Stimulated activated CD8-positive, alpha-beta memory T cell treated with anti-CD3 and anti-CD28 coated beads, Interleukin-7, amount 100 ng/mL, for 1 hour (primary cell): ENCODE measurements at places on chromosomes 1 and 21.

DNA sequence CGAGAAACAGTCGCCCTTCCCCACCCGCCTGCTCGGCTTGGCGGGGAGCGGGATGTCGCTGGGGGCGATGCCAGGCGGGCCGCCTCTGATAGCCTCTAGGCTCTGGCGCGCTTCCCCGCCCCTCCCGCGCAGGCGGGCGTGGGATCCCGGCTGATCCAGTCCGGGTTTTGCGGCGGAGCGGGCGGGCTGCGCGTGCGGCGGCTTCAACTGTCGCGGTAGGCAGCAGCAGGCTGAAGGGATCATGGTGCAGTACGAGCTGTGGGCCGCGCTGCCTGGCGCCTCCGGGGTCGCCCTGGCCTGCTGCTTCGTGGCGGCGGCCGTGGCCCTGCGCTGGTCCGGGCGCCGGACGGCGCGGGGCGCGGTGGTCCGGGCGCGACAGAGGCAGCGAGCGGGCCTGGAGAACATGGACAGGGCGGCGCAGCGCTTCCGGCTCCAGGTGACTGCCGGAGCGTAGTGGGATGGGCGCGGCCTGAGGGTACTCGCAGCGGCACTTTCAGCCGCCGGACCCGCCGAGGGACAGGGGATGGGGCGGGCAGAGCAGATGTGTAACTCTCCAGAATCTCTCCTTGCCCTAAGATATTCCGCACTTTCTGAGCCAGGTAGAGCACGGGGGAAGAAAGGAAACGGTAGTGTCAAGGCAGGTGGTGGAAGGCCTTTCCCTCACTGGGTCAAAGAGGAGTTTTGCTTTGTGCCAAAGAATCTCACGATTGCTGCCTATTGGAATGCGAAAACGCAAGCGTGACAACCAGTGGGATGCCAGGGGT, at the start of gene FAAH:
Gene FAAH (plus strand): TSS at position 210 of the 764 bp plus-strand sequence. CDS start 32 bp downstream, at position 242.
- no peak for DNase-seq

DNA sequence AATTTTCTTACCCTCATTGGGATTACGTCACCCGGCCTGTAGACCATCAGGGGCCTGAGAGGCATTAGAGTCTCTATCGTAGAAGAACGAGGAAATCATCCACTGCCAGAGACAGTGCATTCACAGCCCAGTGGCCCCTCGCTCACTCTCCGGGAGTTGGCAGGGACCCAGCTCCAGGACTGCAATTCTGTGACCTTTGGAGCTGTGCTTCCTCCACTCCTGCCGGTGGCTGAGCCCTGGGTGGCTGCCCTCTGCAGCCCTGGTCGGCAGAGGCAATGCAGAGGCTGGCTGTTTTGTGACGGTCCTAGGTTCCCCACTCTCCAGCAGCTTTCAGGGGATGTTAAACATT, 12.7 kb downstream of the SLC37A1 start:
- DNase-seq: no peak

DNA sequence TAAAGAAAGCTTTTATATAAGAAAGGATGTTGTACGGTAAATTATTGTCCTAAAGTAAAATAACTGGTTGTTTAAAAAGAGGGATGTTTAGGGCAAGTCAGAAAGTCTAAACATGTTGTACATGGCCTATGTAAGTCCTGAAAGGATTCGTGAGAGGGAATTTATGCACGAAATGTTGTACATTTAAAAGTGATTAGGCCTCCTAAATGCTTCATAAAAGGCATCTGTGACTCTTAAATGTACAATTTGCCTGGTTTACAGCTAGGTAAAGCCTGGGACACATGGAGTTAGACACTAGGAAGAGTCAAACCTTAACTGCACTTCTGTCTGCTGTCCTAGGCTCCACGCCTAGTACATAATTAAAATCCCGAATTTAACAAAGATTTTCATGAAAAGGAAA, 9.7 kb downstream of the KRTAP13-3 start:
- no peak for DNase-seq

DNA sequence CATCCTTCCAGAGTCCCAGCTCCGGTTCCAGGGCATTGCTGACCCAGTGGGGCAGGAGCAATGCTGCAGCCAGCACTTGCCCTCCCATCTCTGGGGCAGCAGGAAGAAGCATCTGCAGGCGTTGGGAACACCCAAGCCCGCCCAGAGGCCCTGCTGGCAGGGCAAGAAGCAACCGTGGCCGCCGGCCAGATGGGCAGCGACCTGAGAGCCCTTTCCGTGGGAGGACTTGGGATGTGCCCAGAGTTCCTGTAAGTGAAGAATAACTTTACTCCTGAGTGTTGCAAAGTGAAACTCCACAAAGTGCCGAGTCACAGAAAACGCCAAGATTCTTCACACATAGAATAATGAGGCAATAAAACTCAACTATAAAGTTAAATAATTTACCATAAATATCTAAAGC, 46.0 kb downstream of the GRIK3 start:
- DNase-seq: no peak

GRCh38 chr21:36747815-36748383, 49.0 kb downstream of the SIM2 start:
- no peak for DNase-seq

DNA sequence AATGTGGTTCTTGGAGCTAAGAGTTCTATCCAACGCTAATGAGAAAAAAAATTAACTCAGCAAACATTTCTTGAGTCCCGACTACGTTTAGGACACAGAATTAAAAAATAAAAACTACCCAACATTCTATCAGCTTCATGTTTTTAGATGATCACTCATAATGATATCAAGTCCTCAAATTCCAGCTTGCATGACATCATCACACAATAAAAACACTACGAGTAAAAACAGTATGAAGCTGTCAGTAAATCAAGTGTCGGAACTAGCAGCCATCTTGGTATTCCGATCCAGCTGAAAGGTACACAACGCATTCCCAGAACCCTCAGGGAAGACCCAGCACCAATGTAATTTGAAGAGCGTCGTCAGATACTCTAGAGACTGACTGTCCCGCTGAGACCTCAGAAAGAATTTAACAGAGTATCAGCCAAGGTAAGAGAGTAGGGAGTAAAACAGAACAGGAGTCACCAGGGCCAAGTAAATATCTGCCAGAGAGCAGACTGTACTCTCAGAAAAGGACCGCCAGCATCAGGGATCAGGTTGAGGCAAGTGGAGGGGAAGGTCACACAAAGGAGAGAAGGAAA, 57.0 kb downstream of the NRIP1 start:
- DNase-seq: no peak

DNA sequence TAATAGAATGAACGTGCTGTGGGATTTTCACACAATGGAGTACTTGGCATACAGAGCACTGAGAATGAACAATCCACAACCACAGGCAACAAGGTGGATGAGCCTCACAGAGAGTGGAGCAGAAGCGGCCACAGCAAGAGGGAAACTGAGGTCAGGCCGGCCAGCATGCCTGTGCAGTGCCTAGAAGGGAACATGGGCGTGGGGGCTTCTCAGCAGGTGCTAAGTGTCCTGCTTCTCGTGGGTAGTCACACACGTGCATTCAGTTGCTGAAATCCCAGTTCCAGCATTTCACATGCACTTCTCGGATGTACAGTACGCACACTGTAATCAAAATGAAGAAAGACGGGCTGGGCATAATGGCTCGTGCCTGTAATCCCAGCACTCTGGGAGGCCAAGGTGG, 33.1 kb downstream of the WDR4 start:
- DNase-seq: no peak

DNA sequence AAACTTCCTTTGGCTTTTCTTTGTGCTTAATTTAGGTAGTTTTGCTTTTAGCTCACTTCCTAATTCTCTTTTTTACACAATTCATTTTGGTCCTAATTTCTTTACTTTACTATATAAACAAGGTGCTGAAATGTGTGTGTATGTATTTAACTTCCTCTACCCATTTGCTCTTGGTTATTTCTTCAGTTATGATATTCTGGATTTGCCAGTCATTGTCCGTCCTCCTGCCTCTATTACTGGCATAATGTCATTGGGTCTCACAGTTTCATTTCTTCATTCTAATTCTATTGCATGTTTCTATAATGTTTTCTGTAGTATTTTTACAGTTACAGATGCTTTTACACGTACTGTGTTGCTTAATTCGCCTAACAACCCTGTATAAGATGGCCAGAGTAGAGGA, 96.2 kb downstream of the ZMYM4 start:
- DNase-seq: no peak

DNA sequence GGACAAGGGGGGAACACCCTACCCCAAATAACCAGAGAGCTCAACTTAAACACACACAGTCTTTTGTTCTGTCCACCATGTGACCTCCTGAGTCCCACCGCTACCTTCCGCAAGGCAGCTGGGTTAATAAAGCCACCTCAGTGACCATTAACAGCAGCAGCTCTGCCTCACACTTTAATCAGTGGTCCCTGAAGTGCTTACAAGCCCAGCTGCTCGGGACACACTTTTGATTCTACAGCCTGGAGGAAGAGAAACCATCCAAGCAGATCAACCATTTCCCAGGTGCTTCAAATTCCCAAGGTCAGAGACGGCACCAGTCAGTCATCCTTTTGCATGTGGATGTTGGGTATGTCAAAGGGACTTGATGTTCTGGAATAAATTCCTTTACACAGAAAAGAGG, 70.1 kb downstream of the KCNJ15 start:
- no peak for DNase-seq

GRCh38 chr1:166730299-166730888, 108.9 kb upstream of the POGK start:
- DNase-seq: no peak

DNA sequence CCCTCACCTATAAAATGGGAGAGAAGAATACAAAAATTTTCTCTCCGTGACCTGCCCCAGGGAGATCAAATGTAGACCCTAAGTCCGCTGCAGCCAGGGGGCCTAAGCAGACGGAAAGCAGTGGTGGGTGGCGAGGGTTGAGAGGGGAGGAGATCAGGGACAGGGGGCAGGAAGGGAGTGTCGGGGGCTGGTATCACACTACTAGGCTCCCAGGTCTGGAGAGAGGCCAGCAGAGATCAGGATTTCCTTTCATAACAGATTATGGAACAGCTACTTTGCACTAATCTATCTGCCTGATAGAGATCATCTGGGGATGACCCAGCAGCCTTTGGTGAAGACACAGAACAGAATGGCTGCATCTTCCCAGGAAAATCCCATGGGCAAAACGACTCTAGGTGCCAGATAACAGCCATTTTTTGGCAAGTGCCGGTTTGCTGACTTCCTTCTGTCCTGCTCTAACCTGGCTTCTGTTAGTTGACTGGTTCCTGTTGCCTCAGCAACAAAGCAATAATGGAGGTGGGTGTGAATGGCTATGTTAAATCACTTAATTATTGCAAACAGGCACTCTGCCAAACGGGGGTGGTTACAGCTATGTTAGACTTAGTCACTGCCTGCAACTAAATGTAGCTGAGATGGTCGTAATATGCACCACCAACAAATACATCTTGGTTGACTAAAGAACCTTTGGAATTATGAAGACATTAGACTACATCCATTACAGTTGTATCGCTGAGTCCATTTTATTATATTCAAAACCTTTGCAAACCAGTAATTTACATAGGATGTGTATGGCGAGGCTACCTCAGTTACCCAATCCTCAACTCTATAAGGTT, 30.0 kb upstream of the EPS8L3 start:
- no peak for DNase-seq

DNA sequence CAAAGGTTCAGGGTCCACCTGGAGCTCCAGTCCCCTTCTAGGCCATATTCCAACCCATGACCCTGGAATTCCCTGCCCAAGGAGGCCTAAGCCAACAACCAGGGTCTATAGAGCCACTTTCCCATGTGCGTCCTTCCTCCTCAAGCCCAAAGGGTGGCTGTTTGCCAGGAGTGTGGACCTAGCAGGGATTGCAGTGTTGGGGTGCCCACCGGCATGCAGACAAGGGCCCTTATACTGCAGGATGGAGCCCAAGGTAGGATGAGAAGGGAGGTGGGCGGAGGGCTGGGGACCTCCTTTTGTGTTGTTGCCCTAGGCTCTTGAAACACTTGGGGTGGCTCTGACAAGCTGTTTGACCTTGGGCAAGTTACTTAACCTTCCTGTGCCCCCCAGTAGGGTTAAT, 19.7 kb upstream of the ADGRB2 start:
- no peak for DNase-seq

GRCh38 chr1:158177700-158178450, 2.8 kb upstream of the CD1D start:
- DNase-seq: no peak

GRCh38 chr1:40078512-40079333, 18.3 kb downstream of the PPT1 start:
- DNase-seq: peak; percentile 15
